Activated naive CD8-positive, alpha-beta T cell treated with anti-CD3 and anti-CD28 coated beads, Interleukin-2, amount 10 ng/mL, durations not matched to agents 7 days and 5 days (primary cell): ENCODE measurements at places on chromosomes 12 and 14. TPM values are rescaled to one million over a fixed set of nuclear protein-coding genes. Genes with fewer than 3 reads are reported as not detected.

DNA sequence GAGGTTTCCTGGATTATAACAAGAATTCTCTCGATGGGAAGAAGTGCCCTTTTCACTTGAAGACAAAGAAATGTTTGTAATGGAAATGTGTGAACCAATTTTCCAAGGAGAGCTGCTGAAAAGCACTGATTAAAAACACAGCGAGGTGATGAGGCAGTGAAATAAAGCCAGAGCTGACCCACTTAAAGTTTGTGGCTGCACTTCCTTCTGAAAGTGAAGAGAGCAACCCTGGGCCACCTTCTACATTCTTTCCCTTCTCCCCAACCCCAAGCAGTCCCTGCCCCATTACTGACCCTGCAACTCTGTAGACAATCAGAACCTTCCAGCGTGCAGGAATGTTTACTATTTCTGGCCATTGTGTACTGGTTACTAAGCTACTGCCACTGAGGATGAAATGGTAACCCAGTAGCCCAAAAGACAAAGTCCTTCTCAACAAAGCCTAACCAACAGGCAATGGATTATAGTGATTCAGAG lies 173.9 kb downstream of the TTC7B start:
- no peaks in the 10 kb centered on the region for H3K27me3 ChIP-seq
- no peaks in the 10 kb centered on the region for H3K36me3 ChIP-seq
- DNase-seq = no peak
- H3K4me3 ChIP-seq = no peak overlapping the region
- H3K4me1 ChIP-seq = no peaks in the 10 kb centered on the region

- H3K4me3 ChIP-seq = peak overlapping the region; percentile 57
- H3K27ac ChIP-seq = peak overlapping the region; percentile 79
- H3K36me3 ChIP-seq = peaks cover 7% of the 10 kb centered on the region
- H3K4me1 ChIP-seq = peaks cover 54% of the 10 kb centered on the region
- H3K27me3 ChIP-seq = no peaks in the 10 kb centered on the region
Observed at GRCh38 chr12:96212456-96213375, 18.5 kb downstream of the ELK3 start.

- H3K27ac ChIP-seq = no peak overlapping the region
- H3K4me1 ChIP-seq = peaks cover 2% of the 10 kb centered on the region
- peaks cover 6% of the 10 kb centered on the region for H3K36me3 ChIP-seq
- no peak for DNase-seq
- no peaks in the 10 kb centered on the region for H3K27me3 ChIP-seq
Observed at GRCh38 chr12:53578783-53579182, 47.4 kb downstream of the ATF7 start.

DNA sequence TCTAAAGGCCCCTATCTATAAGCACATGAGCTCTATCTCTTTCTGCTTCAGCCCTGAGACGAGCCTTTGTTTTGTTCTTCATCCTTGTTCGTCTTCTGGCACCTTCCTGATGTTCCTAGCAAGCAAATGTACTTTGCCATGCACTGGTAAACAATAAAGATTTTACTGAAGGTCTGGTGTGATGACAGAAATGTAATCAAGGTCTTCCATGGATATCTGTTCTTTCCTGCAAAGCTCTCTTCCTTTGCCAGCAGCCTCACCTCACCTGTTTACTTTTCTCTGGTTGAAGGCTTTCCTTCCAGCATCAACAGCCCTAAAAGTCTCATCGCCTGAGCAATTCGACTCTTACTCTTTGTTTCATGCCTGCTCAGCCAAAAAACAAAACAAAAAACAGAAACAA lies 330.3 kb downstream of the PCNX1 start:
- H3K4me3 ChIP-seq = no peak overlapping the region
- no peak for DNase-seq
- peaks cover 2% of the 10 kb centered on the region for H3K36me3 ChIP-seq
- H3K27me3 ChIP-seq = peaks cover 7% of the 10 kb centered on the region
- H3K4me1 ChIP-seq = peaks cover 8% of the 10 kb centered on the region
- H3K27ac ChIP-seq = no peak overlapping the region

DNA sequence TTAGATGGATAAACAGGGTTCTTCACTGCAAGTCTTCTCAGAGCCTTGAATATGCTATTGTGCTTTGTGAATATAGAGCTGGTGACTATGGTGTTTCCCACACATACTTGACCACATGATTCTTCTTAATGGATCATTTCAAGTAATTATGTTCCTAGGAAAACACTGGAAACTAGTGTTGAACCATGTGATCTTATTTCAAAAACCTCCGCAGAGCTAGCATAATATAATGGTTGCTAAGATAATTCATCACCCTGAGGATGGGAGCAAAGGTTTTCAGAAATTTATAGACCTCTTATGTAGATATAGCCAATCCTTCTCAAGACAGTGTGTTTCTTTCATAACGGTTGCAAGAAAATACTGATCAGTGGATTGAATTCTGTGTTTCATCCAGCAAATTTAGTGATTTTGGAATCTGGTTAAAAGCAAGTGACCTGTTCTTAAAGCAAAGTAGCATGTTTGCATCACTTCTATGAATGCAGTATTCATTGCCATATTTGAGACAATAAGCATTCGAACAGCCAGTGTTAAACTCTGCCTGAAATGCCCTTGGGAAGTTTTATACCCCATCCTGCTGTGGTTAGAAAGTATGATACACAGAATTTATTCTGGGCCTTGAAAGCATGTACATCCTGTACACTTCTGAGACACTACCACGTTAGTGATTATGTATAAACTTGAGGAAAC lies 341.0 kb upstream of the E2F7 start:
- no peaks in the 10 kb centered on the region for H3K36me3 ChIP-seq
- H3K27me3 ChIP-seq = no peaks in the 10 kb centered on the region
- no peaks in the 10 kb centered on the region for H3K4me1 ChIP-seq
- H3K4me3 ChIP-seq = no peak overlapping the region
- no peak overlapping the region for H3K27ac ChIP-seq
- DNase-seq = no peak

GRCh38 chr14:56630707-56631106 lies 51.1 kb downstream of the TMEM260 start:
- H3K36me3 ChIP-seq = peaks cover 54% of the 10 kb centered on the region
- H3K27me3 ChIP-seq = no peaks in the 10 kb centered on the region
- no peaks in the 10 kb centered on the region for H3K4me1 ChIP-seq
- no peak for DNase-seq
- no peak overlapping the region for H3K4me3 ChIP-seq
- no peak overlapping the region for H3K27ac ChIP-seq

GRCh38 chr14:64465831-64466554 lies 694 bp downstream of the AKAP5 start:
- DNase-seq = no peak
- peak overlapping the region; percentile 82 for H3K4me3 ChIP-seq
- peak overlapping the region; percentile 50 for H3K27ac ChIP-seq
- H3K27me3 ChIP-seq = peaks cover 2% of the 10 kb centered on the region

DNA sequence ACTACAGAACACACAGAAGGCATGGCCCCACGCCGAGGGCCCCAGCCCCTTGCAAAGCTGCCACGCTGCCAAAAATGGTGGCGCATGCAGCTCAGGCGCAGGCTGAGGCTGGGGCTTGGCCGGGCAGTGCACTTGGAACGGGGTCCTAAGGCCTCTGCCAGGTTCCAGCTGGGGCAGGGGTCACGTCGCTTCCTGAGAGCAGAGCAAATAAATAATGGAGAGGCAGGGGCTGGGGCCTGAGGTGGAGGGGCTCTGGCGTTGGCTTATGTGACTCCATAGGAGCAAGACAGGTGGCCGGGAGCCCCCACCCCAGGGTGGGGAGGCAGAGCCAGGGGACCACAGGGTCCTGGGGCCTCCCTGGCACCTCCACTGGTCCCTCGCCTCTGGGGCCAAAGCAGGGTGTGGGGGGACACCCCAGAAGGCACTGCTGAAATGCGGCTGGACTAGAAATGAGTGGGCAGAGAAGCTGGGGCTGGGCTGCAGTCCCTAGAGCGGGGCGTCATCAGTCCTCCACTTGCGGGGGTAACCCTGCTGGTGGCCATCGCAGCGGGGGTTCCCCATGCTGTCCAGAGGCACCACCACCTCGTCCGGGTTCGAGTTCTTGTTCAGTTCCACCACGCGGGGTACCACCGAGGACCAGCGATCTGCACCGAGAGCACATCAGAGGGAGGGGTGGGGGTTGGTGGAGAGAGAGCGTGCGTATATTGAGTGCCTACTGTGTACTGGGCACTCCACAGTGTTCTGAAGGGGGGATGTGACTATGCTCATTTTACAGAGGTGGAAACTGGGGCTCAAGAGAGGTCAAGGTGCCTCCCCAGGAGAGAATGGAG lies 49.8 kb downstream of the TRPV4 start:
- no peaks in the 10 kb centered on the region for H3K36me3 ChIP-seq
- no peak overlapping the region for H3K4me3 ChIP-seq
- no peaks in the 10 kb centered on the region for H3K27me3 ChIP-seq
- H3K4me1 ChIP-seq = no peaks in the 10 kb centered on the region

DNA sequence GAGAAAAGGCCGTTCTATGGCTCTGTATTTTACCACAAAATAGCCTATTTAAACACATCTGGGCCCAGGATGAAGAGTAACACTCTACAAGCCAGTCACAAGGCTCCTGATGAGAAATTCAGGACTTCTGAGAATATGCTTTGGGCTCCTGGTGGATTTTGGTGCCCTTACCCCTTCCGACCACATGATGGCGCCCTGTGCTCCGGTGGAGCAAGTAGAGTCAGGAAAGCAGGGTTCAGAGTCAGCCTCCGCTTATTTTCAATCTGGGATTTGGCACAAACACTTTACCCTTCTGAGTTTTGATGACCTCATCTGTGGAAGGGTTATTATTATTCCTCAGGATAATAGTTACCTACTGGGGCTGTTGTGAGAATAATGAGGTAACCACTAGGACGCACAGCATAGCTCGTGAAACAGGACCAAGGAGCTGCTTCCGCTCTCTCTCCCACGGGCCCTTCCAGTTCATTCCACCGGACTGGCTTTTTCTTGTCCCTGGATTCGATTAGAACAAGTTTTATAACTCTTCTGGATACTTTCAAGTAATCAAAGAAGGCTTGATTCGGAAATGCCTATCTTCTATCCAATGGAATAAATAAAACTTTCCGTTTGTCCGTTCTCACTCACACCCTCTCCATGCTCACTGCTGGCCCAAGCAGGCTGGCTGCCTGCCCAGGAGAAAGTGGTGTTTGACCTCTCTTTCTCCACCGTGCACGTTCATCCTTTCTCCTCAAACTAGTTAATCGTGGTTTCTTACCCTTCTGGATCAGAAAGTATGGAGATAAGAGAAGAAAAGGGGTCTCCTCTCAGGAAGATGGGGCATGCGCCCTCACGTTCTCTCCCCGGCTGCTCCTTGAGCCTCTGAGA lies 104.6 kb downstream of the GALC start:
- peaks cover 3% of the 10 kb centered on the region for H3K27me3 ChIP-seq
- no peak overlapping the region for H3K4me3 ChIP-seq
- DNase-seq = peak; percentile 35

DNA sequence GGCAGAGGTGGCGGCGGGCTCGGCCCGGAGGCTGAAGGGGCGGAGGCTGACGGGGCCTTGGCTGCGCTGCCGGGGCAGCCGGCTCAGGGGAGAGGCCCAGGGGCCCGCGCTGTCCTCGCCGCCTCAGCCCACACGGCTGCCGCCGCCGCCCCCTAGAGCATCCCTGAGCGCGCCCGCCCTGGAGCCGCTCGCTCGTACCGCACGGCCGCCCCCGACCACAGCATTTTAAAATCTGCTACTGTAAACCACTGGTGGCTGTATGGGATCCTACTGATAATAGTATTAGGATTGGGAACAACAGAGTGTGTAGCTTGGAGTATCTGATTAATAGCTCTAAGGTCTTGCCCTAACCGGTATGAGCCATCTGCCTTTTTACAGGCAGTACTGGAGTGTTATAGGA lies 22.2 kb upstream of the EDDM3A start:
- H3K27me3 ChIP-seq = peaks cover 46% of the 10 kb centered on the region
- no peak overlapping the region for H3K27ac ChIP-seq
- H3K4me1 ChIP-seq = no peaks in the 10 kb centered on the region
- no peaks in the 10 kb centered on the region for H3K36me3 ChIP-seq
- DNase-seq = no peak
- H3K4me3 ChIP-seq = no peak overlapping the region

DNA sequence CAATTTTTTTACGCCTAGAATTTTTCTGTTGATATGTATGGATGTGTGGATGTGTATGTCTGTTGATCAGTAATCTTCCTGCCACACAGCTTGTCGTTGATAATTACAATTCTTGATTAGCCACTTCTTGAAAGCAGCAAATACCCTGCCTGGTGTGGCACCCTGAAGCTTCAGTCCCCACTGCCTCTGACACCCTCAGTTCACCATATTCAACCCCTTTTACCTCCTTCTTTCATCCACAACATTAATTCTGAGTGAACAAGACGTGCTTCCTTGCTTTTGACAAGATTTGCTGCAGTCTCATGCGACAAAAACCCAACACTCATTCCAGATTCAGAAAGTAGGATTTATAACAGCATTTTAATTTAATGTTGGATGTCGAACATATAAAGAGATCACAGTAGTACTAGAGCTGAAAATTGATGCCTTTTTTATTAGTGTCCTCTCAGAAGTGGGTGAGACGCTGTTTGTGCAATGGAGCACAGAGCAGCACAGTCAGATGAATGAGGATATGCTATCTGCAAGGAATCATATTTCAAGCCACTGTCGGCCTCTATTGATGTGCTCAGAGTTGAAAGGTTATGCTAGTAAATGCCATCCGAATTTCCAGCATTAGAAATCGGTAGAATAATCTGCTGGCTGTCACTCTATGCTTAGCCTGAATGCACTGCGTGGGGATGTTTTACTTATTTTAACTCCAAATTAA lies 383.7 kb downstream of the EGLN3 start:
- no peaks in the 10 kb centered on the region for H3K27me3 ChIP-seq
- DNase-seq = no peak
- H3K36me3 ChIP-seq = no peaks in the 10 kb centered on the region
- no peak overlapping the region for H3K27ac ChIP-seq
- no peak overlapping the region for H3K4me3 ChIP-seq

GRCh38 chr12:16473610-16474326 lies 126.3 kb downstream of the MGST1 start:
- no peak overlapping the region for H3K27ac ChIP-seq
- H3K4me1 ChIP-seq = no peaks in the 10 kb centered on the region
- DNase-seq = no peak
- no peak overlapping the region for H3K4me3 ChIP-seq

DNA sequence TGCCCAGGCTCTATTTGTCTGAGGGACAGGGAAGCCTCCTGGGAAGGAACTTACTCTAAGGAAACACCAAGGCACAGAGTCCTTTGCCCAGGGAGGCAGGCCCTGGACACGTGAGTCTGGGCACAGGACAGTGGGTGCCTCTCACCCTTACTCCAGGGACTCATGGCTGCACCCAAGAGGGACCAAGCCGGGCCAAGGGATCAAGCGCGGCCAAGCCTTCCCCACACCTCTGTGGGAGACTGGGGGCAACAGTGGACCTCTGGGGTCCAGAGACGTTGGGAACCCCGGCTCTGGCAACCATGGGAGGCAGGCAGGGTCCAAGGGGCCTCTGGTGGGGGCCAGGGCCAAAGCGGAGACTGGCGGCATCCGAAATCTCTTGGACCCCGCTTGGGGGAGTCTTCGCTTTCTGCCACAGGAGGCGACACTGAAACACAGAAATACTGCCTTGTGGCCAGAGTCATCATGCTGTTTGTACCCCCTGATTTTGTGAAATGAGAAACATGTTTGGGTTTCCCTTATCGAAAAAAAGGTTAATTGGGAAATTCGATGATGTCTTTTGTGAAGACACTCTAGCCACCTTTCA lies 51.7 kb upstream of the BCL11B start:
- H3K27me3 ChIP-seq = no peaks in the 10 kb centered on the region
- no peak overlapping the region for H3K4me3 ChIP-seq
- H3K36me3 ChIP-seq = no peaks in the 10 kb centered on the region
- H3K27ac ChIP-seq = no peak overlapping the region

GRCh38 chr12:108914121-108914531 lies 34.2 kb downstream of the DAO start:
- H3K36me3 ChIP-seq = no peaks in the 10 kb centered on the region
- H3K27ac ChIP-seq = no peak overlapping the region
- no peaks in the 10 kb centered on the region for H3K4me1 ChIP-seq
- H3K4me3 ChIP-seq = no peak overlapping the region

Gene PZP
- not detected for total RNA-seq

Gene STON2
- not detected for total RNA-seq

Gene RGS6
- total RNA-seq = not detected

Gene TMBIM4
- total RNA-seq = 77.1 TPM

Gene SPIC
- not detected for total RNA-seq

Gene NDUFA9
- total RNA-seq = 100 TPM

Gene TPPP2
- total RNA-seq = not detected
